ENCODE measurements at places on chromosomes 6 and 20.

DNA sequence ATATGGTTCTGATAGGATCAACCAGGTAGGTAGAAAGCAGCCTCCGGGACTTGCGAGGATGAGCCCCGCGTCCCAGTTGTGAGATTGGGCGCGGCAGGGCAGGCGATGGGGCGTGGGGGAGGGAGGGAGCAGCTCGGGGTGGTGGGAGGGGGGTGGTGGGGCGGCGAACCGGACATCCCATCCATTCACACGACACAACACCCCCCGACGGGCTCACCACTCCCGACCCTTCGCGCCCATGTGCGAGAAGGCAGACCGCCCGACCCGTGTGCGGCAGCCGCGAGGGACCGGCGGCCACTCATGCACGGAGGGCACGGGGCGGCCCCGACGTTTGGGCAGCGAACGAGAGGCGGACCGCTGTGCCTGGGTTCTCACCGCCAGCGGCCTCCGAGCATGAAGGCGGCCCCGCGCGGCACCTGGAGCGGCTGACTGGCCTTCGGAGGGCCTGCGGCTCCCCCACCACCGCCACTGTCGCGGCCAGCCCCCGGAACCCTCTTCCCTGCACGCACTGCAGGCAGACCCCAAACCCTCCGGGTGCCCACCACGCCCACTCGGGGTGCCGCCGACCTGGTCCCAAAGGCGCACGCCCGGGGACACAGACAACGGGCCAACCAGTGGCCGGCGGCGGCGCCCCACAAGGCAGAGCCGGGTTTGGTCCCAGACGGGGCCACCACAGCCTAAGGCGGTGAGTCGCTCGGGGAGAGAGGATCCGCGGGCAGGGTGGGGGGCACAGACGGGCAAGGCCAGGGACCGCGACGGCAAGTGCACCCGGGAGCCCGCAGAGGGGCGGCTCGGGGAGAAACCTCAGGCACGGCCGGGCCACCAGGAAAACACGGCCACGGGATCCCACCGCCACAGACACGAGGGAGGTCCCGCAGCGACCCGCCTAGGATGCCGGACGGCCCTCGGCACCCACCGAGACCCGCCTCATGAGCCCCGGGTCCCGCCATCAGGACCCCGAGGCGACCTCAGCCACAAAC is 769.2 kb upstream of the DEFB115 start:
- no peak for DNase-seq

DNA sequence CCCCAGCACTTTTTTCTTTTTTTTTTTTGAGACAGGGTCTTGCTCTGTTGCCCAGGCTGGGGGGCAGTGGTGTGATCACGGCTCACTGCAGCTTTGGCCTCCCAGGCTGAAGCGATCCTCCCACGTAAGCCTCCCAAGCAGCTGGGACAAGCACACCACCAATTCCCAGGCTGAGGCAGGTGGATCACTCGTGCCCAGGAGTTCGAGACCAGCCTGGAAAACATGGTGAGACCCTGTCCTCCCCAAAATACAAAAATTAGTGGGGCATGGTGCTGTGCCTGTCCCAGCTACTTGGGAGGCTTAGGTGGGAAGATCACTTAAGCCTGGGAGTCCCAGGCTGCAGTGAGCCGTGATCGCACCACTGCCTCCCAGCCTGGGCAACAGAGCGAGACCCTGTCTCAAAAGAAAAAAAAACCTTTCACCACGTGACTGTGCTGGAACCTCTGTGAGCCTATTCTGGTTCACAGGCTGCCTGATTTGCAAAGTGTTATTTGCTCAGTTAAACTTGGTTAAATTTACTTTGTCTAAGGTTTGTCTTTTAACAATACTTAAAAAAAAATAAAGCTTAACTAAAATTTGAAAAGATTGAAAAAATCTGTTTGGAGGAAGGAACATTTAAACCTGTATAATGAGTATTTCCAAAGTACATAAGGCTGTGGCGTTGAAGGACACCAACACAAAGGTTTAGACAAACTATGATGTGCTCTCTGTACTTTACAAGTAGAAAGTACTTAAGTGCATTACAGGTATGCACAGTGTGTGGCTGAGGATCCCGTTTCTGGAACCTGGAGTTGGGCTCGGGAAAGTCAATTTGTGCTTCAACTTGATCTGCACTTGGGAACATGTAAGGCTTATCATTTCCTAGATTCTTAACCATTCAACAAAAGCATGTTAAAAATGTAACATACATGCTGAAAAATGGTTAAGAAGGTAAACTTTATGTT is 55.0 kb downstream of the PPP1R3G start:
- DNase-seq: no peak

GRCh38 chr6:164273491-164273890 is 859.0 kb downstream of the QKI start:
- DNase-seq: no peak

DNA sequence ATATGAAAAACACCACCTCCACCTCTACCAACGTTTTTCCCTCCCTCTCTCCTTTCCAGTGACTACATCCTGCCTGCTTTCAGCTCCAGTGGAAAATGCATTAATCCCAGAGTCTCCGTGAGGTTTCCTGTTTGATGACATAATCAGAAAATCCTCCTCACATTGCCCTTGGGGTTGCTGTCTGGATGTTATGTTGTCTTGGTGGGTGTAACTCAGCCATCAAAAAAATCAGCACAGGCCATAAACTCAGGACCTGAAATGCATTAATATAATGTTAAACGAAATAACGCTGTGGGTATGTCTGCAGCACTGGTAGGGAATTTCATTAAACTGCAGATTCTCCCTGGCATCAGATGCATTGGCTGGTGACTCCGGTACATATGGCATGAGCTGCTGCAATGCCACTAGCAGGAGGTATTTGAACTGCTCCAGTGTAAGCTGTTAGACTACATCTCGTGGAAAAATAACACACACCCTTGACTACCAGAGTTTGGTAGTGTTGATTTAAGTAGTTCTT is 297.8 kb downstream of the PRL start:
- DNase-seq: peak; percentile 73

GRCh38 chr6:65170273-65170672 is 536.8 kb downstream of the EYS start:
- no peak for DNase-seq
